Stimulated activated CD8-positive, alpha-beta memory T cell treated with anti-CD3 and anti-CD28 coated beads, Interleukin-4, amount 100 ng/mL, for 4 hours (primary cell): ENCODE measurements at places on chromosomes 7 and 10.

GRCh38 chr7:123624527-123625183 is 23.0 kb downstream of the ASB15 start:
- DNase-seq = peak; percentile 33

- no peak for DNase-seq
Observed at GRCh38 chr7:107661865-107662379, 1.3 kb downstream of the SLC26A4 start.

DNA sequence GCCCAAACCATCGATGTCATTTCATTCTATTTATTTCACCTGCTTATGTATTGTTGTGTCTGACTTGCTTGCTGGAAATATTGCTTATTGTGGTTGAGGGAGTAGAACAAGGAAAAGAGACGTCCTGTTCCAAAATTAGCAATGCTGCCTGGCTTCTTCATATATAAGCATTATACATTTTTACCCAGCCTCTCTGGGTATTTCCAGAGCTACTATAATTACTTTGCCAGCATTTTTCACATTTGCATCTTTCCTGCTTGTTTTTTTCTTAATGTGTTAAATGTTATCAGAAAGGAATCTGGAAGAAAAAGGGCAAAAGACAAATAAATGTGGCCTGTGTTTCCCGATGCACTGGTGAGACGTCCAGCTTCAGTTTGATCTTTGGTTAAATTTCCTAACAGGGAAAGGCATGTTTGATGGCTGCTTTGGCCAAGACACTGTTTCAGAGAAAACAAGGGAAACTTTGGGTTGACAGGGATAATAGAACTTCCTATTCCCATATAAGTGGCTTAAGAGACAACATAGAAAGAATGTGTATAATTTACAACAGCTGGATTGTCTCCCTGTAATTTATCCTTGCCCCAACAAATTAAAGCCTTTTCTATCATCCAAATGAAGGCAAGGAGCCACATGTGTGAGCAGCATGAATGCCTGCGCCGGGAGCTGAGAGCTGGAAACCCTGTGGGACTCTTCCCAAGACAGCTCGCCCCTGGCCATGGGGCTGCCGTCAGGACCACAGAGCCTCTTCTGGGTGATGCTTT is 671.1 kb upstream of the CELF2 start:
- DNase-seq = no peak

DNA sequence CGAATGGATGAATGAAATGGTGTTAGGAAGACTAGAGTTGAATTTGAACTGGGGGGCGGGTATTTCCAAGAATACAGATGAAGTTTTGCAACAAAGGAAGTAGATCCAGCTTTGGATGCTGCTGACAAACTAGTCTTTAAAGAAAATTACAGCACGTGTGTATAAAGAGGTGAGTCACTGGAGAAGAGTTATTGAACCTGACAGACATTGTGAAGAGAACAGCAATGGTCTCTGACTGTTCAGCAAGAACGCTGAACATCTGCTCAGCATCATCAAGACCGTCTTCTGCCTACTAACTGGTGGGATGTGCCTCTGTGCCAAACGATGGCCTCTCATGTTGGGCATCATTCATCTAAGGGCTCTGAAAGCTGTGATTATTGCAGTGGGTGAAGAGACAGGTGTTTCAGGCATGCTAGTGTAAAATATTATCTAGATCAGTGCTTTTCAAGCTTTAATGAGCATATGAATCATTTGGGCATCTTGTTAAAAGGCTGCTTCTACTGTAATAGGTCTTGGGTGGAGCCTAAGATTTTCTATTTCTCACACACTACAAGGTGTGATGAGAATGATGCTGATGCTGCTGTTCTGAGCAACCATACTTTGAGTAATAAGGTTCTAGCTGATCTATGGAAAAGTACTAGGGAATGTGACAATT is 291.3 kb downstream of the PTEN start:
- DNase-seq = no peak

GRCh38 chr7:139294951-139295575 is 46.1 kb upstream of the FMC1 start:
- DNase-seq = no peak

DNA sequence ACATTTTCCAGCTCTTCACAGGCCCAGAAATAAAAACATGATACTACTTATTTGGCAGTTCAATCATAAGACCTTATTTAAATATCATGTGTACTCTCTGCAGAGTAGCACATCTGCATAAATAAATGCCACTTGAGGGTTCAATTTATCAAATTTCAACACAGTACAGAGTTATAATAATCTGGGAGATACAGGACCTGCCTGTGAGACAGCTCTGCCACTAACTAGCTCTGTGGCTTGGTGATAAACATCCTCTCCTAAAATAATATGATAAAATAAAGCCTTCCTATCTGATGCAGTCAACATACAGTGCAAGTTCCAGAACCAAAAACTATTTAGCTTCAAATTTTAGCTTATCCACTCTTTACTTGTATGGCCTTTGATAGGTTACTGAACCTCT is 90.9 kb upstream of the GATAD1 start:
- DNase-seq = no peak

GRCh38 chr10:29163746-29164145 is 125.1 kb upstream of the LYZL1 start:
- no peak for DNase-seq

GRCh38 chr7:140983802-140984201 is 30.9 kb downstream of the MRPS33 start:
- DNase-seq = no peak

- DNase-seq = no peak
Observed at GRCh38 chr7:87473986-87474385, 1.5 kb downstream of the ABCB4 start.

DNA sequence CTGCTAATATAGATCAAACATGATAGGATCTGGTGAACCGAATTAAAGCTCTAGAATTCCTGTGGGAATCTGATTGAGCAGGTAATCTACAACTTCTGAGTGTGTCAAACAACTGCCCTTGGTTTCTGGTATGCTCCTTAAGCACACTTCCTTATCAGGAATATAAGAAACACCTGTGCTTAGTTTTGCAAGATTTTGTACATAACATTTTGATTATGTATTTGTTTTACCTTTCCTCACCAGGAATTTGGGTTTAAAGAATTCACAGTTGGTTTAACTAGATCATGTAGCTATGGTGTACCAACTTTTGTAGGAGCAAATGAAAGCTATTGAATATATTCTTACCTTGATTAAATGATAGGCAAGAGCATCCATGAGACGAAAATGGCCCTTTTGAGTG is 40.6 kb downstream of the MCU start:
- no peak for DNase-seq

GRCh38 chr7:94195201-94195600 is 191.0 kb upstream of the BET1 start:
- no peak for DNase-seq

DNA sequence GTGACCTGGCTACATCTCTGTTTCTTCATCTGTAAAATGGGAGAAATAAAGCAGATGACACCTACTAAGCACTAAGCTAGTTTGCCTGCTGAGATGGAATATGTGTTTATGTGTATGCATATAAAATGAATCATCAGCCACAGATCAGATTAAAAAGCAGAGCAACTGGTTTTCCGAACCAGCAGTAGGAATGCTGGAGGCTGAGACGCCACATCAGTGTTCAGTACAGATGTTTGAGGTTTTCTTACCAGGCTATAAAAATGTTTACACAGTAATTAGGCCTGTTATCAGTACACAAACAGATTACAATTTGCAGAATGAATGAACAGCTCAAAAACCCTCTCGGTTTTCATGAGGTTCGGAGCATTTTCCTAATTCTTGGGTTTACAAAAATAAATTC is 85.8 kb downstream of the CALN1 start:
- no peak for DNase-seq

DNA sequence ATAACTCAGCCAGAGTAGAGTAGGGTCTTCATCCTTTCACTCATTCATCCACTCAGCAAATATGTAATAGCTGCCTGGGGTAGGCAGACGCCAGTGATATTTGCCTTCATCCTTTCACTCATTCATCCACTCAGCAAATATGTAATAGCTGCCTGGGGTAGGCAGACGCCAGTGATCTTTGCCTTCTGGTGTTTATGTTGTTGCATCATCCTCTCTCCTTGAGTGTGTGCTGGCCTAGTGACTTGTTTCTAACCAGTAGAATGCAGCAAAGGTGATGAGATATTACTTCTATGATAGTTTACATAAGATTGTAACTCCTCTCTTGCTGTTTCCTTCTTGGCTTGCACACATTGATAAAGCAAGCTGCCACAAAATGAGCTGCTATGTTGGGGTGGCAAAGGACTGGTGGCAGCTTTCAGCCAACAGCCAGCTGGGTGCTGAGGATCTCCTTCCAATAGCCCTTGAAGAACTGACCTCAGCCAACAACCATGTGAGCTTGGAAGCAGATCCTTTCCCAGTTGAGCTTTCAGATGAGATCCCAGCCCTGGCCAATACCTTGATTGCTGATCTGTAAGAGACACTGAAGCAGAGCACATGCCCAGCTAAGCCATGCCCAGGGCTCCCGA is 23.2 kb upstream of the MTPN start:
- DNase-seq = no peak

DNA sequence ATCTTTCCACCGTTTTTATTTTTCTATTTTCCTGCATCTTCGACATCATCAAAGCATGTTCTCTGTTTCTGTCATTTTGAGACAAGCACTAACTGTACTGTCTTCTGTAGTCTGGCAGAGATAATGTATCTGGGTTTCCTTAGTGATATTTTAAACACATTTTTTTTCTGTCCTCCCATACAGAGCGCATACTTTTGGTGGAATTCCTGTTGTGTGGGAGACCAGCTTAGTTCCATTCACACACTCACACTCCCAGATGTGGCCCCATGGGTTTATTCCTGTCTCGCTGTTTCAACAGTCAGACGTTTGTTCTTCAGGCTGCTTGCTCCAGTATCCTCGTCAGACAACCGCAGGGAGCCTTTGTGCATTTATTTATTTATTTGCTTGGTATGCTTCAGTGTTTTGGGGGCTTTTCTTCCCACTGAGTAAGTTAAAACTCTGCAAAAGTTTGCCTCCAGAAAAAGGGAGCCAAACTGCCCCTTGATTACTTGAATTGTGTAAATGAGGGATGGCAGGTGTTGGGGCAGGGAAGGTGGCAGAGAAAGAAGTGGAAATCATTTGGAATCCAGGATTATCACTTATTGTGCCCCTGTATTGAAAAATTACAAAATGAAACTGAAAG is 456.8 kb upstream of the KLF6 start:
- DNase-seq = no peak

DNA sequence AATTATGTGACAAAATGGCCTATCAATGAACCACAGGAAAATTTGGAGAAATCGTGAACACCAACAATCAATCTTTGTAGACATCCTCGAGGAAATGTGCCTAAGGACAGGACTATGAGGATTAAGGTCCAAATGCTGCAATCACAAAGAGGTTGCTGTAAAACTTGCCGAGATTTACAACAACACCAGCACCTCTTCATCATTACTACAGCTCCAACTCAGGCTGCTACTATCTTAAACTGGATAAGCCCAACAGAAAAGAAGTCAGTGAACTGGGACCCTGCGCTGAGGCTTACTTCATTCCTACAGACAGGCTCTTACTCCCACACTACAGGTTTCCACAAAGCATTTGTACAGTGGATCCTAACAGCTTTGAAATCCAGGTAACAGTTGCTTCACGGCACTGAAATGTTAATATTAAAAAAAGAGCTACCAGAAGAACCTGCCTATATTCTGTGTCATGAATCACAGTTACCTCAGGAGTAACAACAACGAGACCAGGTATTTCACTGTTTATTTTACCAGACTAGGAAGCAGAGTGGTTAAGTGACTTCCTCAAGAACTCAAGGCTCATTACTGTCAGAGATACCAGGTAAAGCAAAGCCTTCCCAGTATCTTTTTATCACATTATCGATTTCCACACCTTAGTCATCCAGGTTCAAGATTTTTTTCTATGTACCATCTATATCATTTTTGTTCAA is 23.9 kb downstream of the CACUL1 start:
- no peak for DNase-seq
